Fibroblast of the conjunctiva (primary cell): ENCODE measurements at places on chromosomes 6 and 20.
A peak's percentile ranks its signal among the peaks of the same experiment; 100 is the strongest.

DNA sequence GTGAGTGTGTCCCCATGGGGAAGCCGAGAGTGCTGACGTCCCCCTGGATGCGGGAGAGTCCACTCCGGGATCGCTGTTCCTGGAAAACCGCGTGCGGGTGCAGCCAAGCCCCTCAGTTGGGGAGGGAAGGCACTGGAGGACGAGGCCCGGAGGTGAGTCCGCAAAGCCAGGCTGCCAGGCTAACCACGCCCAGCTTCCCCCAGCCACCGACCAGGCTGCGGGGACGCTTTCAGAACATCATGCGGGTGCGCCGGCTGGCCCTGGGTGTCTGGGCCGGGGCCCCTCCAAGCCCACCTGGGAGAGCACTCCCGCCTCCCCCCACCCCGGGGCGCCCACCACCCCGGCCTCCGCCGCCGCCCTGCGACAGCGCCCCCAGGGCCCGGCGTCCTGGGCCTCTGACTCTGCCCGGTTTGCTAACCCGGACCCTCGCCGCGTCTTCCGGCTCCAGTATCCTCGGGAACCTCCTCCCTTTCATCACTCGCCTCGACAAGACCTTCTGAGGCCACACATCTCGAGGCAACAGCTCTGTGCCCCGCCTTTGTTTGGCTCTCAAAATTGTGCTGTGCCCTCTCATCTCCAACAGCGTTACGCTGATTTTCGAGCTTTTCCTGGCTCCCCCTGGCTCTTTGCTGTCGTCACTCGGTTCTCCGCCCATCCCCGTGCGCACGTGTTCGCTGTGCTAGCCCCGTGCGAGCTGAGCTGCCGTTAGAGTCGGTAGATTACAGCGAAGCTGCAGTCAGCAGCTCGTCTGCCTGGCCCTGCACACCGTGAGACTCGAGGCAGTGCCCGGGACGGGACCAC is 47.1 kb upstream of the ENTPD6 start:
- peak; percentile 6 for DNase-seq

GRCh38 chr6:111534231-111534751 is 51.3 kb upstream of the REV3L start:
- DNase-seq = peak; percentile 47

GRCh38 chr20:38211200-38212097 is 46.4 kb upstream of the TGM2 start:
- DNase-seq = no peak

GRCh38 chr6:147037881-147038280 is 166.3 kb upstream of the STXBP5 start:
- no peak for DNase-seq

DNA sequence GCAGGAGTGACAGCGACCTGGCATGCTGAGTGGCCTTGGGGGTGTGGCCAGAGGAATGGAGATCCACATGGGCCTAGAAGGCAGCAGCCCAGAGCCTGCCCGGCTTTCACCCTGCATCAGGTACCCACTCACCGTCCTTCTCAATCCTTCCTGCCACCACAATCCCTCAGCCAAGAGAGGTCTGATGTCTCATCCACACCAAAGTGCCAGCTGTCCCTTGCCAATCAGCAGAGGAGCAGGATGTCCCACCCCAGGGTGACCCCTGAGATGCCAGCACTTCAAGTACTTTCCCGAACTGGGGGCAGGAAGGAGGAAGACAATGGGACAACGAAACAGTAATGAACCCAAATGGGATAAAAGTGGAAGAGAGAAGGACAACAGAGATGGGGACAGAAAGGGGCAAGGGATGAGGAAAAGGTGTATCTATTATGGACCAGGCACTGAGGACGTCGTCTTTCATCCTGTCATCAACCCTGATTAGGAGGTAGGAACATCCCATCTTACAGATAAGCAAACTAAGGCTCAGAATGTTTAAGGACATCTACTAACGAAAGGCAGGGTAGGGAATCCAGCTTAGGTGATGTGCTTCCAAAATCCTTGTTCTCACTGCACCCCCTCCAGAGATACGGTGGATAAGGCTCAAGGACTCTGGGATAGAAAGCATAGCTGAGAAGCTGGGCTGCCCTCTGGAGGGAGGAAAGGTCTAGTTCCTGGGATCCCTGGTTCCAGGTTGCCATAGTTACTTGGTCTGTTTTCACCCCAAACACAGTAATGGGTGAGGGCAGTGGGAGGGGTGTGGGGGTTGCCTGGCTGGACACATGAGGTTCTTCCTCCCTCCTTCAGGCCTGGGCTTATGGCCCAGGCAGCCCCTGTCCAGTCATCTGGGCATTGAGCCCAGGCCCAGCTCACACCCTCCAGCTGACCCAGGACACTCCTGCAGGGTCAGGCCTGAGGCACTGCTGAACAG is 4.5 kb upstream of the TNXB start:
- peak; percentile 98 for DNase-seq

GRCh38 chr6:36888654-36889481 is 3.1 kb downstream of the C6orf89 start:
- no peak for DNase-seq

- no peak for DNase-seq
Measured at GRCh38 chr6:166541366-166541765, 45.1 kb downstream of the RAMACL start.

DNA sequence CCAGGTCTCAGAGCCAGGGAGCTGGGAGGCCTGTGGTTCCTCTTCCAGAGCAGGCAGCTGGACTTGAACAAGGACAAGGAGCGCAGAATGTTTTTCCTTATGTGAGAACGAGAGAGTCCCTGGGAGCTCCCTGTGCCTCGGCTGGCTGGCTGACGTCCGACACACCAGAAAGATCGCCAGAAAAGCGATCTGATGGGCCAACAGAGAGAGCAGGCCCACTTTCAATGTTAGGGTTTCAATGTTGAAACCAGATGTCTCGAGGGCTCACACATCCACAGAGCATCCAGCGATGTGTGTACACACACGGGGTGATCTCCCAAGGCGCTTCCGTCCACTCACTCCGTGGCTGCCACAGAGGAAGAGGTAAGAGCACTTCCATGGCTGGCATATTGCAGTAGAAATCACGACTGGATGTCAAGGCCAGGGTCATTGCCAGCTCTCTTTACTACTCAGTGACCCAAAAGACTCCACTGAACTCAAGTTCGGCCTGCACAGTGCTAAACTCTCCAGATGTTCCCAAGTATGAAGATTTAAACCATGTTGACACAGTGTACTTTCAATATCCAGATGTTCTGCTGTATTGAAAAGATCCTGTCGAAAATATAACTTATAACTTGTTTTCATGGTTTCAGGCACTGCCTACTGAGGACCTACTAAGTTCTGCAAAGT is 70.8 kb upstream of the FOXC1 start:
- DNase-seq = no peak

DNA sequence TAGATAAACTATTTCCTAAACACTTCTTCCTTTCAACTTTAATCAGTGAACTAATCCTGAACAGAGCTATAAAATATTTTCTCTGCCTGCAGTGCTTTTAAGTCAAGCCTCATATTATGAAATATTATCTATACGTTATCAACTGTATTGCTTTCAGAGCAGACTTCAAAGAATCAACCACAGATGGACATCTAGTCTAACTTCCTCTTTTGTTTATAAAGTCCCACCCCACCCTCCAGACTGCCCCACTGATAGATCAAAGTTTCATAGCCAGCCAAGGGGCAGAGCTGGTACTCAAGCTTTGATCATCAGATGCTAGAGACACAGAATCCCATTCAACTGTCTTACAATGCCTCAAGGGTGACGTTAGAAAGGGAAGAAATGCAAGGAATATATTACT is 308.3 kb downstream of the LAMA2 start:
- no peak for DNase-seq

GRCh38 chr6:20952699-20953474 is 418.6 kb downstream of the CDKAL1 start:
- DNase-seq = peak; percentile 8

GRCh38 chr6:83466328-83466727 is 35.5 kb upstream of the ME1 start:
- no peak for DNase-seq

- no peak for DNase-seq
Measured at GRCh38 chr6:83352424-83353061, 78.3 kb downstream of the ME1 start.

GRCh38 chr6:155881826-155882526 is 426.3 kb upstream of the NOX3 start:
- DNase-seq = no peak

DNA sequence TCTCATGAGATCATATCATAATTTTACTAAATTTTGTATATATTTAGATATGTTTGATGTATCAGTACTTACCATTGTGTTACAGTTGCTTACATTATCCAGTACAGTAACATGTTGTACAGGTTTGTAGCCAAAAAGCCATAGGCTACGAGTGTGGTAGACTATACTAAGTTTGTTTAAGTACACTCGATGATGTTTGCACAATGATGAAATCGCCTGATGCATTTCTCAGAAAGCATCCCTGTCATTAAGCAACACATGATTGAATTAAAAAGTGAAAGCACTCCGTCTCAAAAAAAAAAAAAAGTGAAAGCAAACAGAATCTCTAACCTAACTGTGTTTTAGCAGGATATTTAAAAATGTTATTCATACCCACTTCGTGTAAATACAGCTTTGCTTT is 104.9 kb upstream of the TFAP2D start:
- DNase-seq = no peak

GRCh38 chr20:17491488-17491887 is 39.7 kb downstream of the BFSP1 start:
- DNase-seq = no peak

GRCh38 chr6:37176268-37177076 is 6.5 kb downstream of the PIM1 start:
- DNase-seq = no peak

DNA sequence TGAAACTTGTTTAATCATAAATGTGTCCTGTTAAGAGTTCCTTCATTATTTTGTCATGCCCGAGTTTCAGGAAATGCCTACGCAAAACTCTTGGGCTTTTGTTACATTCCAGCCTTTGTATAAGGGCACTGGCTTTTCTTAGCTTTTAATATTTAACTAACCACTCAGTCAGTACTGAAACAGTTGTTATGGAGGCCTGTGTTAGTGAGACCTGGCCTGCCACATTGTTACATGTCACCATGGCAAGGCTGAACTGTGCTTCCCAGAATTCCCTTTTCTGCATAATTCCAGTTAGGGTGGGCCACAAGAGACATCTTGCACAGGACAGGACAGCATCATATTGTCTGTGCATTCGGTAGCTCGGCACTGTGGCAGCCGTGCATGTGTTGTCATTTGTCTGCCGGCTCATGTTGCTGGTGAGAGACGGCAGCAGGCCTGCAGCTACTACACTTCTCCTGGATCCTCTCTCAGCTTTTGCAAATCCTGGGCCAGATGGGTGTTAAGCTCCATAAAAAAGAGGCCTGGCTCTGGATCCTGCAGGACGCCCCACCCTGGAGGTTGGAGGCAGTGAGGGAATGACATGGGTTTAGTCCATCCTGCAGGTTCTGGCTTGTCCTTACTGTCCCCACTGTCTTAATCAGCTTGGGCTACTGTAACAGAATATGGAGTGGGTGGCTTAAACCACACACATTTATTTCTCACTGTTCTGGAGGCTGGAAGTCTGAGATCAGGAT is 128.8 kb upstream of the DTNBP1 start:
- no peak for DNase-seq

DNA sequence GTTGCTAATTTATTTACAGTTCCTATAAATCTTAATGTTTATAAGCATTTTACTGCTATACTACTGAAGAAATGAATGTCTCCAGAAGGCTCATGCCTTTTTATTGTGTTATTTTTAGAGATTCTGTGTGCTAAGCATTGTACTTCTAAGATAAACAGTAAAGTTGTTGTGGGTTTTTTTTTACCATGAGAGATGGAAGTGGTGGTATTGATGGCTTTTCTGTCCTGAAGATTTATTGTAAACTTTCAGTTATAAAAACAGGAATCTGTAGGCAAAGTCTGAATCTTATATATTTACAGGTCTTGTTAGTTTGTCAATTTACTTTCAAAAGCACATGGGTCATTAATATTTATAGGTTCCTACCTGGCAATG is 246.9 kb downstream of the TMEM242 start:
- DNase-seq = no peak

GRCh38 chr20:57479196-57479595 is 45.7 kb downstream of the CTCFL start:
- DNase-seq = no peak

DNA sequence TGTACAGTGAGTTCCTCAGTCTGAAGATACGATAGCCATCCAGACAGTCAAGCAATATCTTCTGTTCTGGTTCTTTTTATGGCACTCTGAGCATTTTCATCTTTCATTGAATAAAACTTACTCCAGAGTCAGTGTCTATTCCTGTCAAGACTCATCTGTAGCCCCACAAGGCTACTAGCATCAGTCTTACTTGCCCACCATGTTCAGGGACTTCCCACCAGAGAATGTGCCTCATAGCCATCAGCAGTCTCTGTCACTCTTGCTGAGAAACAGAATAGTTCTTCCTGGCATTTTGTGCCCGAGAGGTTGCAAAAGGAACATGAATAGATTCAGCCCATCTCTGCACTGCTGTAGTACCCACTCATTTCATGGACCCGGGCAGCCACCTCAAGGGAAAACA is 12.7 kb upstream of the DCBLD1 start:
- DNase-seq = no peak

GRCh38 chr20:24868396-24868927 is 80.6 kb upstream of the CST7 start:
- no peak for DNase-seq

GRCh38 chr6:154933181-154933827 is 61.8 kb upstream of the TIAM2 start:
- no peak for DNase-seq

GRCh38 chr20:24732599-24732998 is 216.5 kb upstream of the CST7 start:
- no peak for DNase-seq

GRCh38 chr6:4350567-4351519 is 215.5 kb upstream of the ECI2 start:
- DNase-seq = no peak

- DNase-seq = no peak
Measured at GRCh38 chr20:54063992-54064676, 6.3 kb downstream of the BCAS1 start.

DNA sequence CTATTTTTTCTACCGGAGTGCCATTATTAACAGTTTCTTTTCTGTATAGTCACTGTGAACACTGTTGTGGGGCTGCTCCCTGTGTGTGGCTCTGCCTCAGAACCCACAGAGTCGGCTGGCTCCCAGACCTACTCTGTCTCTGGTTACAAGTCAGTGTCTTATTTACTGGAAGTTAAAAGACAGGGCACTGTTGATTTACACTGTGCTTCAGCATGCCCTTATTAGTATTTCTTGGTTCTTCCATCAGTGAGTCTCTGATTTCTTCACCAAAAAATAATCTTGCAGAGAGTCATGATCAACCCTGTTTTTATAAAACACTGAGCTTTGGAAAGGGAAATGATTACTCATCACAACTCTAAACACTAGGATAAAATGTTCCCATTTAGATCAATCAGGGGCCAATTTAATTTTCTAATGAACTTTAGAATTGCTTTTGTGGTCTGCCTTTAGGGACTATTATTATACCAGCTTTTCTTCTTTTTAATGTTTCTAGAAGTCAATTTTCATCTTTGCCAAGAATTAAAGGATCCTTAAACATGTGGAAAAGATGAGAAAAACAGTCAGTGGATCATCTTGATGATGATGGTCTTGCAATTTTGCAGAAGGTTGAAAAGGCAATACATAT is 92.6 kb downstream of the UTRN start:
- peak; percentile 51 for DNase-seq

- no peak for DNase-seq
Measured at GRCh38 chr6:36743538-36744303, 46.1 kb downstream of the RAB44 start.

GRCh38 chr20:8879669-8880068 is 189.2 kb upstream of the PLCB4 start:
- no peak for DNase-seq

- no peak for DNase-seq
Measured at GRCh38 chr6:105109955-105110895, 69.6 kb downstream of the POPDC3 start.
